ENCODE measurements at places on chromosomes 12 and 14. TPM values are rescaled to one million over a fixed set of nuclear protein-coding genes. Genes with fewer than 3 reads are reported as not detected.

HNF1A gene
- 21.6 TPM for polyA plus RNA-seq

- DNase-seq = no peak
Observed at GRCh38 chr14:87405563-87405962, 587.4 kb downstream of the GALC start.

GRCh38 chr14:51545396-51545795 lies 106.3 kb upstream of the FRMD6 start:
- DNase-seq = no peak

DNA sequence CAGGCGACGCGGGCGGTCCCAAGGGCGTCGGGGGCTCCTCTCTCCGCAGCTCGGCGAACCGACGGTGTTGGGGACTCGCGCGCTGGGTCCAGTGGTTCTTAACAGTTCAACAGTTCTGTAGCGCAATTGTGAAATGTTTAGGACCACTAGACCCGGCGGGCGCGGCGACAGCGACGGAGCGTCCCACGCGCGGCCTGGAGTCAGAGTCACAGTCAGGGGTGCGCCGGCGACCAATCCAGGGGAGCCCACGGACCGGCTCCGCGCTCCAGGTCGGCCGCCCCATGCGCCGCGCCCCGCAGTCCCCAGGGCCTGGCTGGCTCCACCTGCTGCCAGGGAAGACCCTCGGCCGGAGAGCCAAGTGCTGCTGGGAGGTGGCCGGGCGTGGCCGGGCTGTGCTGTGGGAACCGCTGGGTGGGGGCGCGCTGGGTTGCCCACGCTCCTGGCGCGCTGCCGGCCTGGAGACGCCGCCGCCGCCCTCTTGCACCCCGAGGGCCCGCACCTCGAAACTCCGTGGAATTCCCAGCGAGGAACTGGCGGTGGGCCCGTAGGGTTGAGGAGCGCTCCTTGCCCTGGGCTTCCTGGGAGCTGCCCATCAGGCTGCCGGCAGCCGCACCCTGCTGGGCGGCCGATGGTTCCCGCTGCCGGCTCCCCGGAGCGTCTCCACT lies 20.9 kb upstream of the KIF26A start:
- DNase-seq = no peak

- no peak for DNase-seq
Observed at GRCh38 chr12:51415931-51416330, 8.7 kb upstream of the SLC4A8 start.

DNA sequence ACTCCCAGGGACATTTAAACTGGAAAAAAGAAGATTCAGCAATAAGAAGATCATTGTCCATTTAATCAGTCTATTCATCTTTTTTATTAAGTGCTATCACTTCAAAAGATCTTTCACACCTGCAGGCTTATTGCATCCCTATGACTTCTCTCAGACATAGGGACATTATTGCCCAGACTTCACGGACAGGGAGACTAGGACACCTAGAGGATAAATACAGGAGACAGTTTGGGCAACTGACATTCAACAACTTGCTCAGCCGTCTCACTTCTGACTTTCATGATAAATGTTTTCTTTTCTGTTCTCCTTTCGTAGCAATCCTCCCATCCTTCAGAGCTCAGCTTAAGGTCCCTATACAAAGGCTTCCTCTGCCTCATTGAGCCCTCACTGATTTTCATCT lies 84.3 kb downstream of the TMEM30B start:
- no peak for DNase-seq

- no peak for DNase-seq
Observed at GRCh38 chr14:33915682-33916081, 35.2 kb downstream of the EGLN3 start.

DNA sequence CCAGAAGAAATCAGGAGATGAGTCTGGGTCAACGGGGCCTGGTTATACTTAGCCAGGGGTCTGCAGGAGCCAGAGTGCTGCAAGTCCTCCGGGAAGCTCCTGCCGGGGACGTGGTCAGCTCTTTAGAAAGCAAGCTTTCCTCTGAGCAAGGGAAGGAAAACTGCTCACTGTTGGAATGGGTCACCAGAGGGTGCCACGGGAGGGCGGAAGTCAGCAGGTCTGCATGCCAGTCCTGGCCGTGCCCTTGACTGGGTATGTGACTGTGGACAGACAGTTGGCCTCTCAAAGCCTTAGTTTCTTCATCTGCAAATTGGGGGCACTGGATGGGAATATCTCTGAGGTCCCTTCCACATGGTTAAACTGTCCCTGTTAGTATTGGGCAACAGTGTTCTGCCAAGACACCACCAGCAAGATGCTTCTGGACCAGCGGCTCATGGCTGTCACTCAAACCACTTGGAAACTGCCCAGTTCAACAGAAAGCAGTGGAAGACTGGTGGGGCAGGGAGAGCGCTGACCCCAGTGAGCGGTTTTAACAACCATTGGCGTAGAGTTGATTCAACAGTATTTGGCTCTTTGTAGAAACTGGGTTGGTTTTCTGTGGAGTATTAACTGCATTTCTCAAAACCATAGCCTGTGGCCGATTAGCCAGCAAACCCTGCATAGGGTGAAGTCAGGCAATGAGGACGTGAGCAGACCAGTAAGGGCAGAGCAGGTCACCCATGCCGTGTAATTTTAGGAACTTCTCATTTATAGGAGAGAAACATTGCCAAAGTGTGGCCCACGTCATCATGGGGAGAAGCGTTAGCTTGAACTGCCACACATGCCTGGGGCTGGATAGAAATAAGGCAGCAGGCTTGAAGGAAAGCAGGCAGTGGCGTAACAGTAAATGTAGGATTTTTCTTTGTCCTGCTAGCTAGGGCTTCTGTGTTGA lies 163.9 kb upstream of the PRMT8 start:
- DNase-seq = no peak

GRCh38 chr14:105173901-105174894 lies 5.6 kb upstream of the JAG2 start:
- no peak for DNase-seq

- DNase-seq = no peak
Observed at GRCh38 chr12:98355322-98355721, 160.1 kb upstream of the TMPO start.

DNA sequence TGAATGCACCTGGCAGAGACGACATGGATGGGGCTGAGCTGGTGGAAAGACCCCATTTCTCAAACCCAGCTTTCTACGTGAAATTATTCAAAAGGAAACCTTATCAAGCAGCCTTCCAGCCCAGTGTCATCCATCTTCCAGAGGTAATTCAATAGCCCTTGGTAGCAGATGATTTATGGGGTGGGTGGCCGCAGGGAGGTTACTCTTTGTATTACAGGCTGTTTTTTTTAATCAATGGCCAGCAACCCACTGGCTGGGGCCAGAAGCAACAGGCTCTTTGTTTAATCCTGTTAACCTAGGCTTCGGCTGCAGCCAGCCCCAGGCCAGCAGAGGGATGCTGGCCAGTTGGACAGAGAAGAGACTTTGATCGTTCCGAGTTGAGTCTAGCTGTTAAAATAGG lies 139.8 kb upstream of the SRRM4 start:
- DNase-seq = no peak

- DNase-seq = no peak
Observed at GRCh38 chr12:98646294-98647090, 1.4 kb downstream of the APAF1 start.

GRCh38 chr12:65119063-65119462 lies 2.0 kb downstream of the WIF1 start:
- no peak for DNase-seq
